ENCODE measurements at places on chromosomes 2 and 18.

GRCh38 chr2:216002101-216002678 is 11.2 kb downstream of the MREG start:
- ATAC-seq = no peak

GRCh38 chr2:38274286-38275276 is 102.5 kb downstream of the ATL2 start:
- ATAC-seq = no peak

- ATAC-seq = peak; percentile 95
These were observed 72.3 kb downstream of the BARD1 start for GRCh38 chr2:214737188-214737587.

- ATAC-seq = no peak
These were observed 60.3 kb upstream of the DNAJC10 start for GRCh38 chr2:182655750-182656149.

- no peak for ATAC-seq
These were observed 146.3 kb downstream of the TXNL1 start for GRCh38 chr18:56492136-56492535.

DNA sequence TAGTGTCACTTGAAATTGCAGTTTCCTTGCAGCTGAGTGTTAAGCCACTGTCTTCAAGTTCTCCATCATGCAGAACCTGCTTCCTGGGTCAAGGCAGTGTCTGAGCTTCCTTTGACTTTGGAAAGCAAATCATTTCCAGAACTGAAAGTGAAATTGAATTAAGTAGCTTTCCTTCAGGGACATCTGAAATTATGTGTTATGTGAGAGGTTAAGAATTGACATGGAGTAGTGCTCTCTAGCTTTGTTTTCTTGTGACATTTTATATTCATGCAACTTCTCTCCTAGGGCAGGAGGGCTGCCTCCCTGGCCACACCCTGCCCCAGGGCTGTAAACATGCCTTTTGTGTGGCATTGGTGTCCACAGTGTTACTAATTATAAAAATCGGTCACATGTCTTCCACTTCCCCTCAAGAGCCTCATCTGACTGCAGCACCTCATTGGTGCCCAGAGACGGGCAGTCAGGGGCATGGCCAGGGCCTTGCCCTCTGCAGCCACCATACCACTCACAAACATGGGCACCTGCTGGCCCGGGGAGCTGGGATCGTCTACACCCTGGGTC is 14.4 kb downstream of the RAB12 start:
- peak; percentile 59 for ATAC-seq

DNA sequence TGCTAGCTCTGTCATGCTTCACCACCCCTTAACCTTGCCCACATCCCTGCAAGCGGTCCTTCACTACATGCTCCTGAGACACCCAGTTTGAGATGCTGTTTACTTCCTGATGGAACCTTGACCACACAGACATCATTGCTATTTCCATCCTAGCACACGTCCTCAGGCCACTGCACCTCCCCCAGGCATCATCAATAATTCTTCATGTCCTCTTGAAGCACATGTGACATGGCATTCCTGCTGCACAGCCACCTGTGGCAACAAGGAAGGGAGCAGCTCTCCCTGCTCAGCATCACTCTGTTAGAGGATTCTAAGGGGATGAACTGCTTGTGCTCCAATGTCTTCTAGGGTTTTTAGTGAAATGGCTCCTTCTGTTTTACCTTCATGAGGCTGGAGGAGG is 26.1 kb upstream of the ST3GAL5 start:
- ATAC-seq = no peak

DNA sequence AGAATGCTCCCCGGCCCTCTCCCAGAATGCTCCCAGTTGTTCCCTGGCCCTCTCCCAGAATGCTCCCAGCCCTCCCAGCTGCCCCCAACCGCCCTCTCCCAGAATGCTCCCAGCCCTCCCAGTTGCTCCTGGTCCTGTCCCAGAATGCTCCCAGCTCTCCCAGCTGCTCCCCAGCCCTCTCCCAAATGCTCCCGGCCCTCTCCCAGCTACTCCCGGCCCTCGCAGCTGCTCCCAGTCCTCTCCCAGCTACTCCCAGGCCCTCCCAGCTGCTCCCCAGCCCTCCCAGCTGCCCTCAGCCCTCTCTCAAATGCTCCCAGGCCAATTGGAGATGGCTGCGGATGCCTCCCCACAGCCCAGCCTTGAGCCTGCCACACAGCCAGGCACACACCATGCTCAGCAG is 31.1 kb downstream of the BIN1 start:
- no peak for ATAC-seq

DNA sequence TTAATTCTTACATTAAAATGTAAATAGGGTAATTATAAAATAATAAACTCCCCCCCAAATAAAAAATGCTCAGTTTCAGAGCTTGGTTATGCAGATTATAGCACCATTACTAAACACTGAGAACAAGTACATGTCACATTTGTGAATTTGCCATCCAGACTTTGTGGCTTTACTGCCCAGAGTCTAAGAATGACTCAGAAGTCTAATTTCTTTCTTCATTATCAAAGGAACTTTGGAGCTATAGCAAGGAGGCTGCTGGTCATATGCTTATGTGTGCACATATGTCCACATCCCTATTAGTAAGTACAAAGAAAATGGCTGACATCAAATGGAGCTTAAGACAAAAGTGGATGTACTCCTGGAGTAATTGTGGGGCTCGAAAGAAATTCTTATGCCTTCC is 248.5 kb upstream of the SESTD1 start:
- ATAC-seq = no peak

DNA sequence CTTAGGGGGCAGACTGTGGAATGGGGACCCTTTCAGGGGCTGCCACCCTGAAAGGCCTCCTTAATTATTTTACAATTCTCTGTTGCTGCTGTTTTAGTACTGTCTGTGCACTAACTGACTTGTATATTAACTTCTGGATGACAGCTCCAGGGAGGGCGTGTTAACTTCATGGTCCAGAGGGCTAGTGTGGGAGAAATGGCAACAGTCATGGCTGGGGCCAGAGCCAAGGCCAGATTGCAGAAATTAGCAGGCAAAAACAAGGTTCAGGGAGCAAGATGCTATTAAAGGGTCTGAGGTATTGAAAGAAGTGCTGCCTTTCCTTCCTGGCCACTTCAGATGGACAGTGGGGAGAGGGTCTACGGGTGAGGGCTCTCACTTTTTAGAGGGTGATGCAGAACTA is 9.1 kb downstream of the WIPF1 start:
- no peak for ATAC-seq

DNA sequence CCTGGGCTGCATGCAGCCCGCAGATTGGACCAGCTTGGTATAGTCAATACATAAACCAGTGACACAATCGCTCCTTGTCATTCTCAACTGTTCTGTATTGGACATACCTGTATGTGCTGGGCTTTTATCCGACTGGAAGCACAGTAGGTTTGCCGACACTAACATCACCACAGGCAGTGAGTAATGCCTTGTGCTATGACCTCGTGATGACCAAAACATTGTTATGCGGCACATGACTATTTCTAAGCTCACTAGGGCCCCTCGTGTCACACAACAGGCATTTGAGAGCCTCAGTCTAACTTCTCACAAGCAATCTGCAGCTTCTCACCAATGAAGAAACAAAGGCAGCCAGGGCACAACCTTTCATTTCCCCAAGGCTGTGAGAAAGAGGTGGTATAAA is 320.8 kb downstream of the AFF3 start:
- no peak for ATAC-seq

DNA sequence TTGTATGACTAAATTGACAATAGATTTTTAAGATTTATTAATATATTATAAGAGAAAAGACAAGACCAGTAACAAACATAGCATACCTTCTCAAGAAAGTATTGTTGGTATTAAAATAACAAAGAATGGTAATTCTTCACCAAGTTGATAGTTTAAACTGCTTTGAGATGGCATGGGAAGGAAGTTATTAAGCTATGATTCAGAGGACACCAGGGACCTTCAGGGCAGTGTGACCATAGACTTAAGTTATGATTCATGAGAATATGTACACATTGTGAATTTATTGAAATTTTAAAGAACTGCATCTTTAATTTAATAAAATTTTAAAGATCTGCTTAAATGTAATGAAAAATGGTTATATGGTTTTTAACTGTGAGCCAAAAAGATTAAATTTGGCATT is 205.7 kb downstream of the DSEL start:
- ATAC-seq = no peak

- peak; percentile 81 for ATAC-seq
These were observed 129.0 kb downstream of the NCK2 start for GRCh38 chr2:105873721-105874120.

- no peak for ATAC-seq
These were observed 40.2 kb downstream of the MYOM1 start for GRCh38 chr18:3179430-3180089.

- ATAC-seq = no peak
These were observed 97.2 kb upstream of the TMEM18 start for GRCh38 chr2:774436-774835.

DNA sequence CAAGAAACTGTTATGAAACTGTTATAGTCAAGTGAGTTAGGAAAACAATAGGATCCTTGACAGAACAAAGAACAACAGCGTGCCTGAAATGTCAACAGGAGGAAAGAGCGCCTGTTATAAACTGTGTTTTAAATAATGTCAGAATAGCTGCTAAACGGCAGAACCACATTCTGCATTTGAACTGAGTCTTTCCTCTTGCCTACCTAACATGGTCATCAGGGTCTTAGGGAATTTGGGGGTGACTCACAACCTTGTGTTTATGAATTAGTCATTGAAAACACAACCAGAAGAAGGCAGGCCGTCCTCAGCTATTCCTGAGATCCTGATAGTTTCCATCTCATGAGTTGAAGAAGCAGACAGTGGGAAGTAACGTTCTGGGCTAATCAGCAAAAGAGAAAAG is 222.0 kb upstream of the FN1 start:
- ATAC-seq = no peak

- ATAC-seq = no peak
These were observed 1101.0 kb upstream of the FANCL start for GRCh38 chr2:59342166-59342565.

- no peak for ATAC-seq
These were observed 103.8 kb downstream of the HAUS1 start for GRCh38 chr18:46207985-46208384.

- ATAC-seq = peak; percentile 60
These were observed 56.0 kb downstream of the TEX44 start for GRCh38 chr2:231648579-231649174.

DNA sequence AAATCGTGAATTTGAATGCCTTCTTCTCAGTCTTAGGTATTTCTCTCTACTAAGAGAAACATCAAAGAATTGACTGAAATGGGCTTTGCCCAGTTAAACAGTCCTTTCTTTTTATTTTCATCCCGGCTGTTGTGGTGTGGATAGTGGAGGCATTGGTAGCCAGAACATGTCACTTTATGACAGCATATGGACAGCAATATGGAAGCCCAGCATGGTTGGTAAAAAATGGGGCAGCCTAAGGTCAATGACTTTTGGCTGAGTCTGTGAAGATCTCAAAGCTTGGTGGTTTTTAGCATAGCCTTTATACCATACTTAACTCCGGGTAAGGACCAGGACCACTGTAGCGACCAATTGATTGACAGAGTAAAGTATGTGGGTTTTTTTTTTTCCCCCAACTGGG is 3.2 kb downstream of the CERS6 start:
- no peak for ATAC-seq

DNA sequence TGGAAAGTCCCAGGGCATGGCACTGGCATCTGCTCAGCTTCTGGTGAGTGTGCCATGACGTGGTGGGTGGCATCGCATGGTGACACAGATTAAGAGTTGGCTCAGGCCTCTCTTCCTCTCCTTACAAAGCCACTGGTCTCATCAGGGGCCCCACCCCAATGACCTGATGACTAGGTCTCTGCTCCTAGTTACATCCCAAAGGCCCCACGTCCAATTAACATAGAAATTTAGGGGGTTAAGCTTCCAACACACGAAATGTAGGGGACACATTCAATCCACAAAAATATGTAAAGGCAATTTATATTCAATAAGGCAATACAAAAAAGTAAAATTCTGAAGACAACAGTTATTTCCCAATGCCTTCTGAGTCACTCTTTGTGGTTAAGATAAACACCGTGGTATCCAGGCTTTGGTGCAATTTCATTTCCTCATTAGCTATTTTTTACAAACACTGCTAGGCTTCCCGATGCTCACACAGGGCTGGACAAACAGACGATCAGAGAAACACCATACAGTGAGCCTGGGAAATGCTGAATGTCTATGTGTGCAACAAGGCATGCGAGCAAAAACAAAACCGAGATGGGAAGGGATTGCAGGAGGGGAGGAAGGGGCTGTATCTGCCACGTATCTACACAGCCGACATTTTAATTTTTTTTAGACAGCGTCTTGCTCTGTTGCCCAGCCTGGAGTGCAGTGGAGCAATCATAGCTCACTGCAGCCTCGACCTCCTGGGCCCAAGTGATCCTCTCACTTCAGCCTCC is 67.2 kb downstream of the MBP start:
- no peak for ATAC-seq

- peak; percentile 49 for ATAC-seq
These were observed 91.8 kb downstream of the MAP4K4 start for GRCh38 chr2:101788995-101789970.

- ATAC-seq = no peak
These were observed 96.8 kb downstream of the PRKCE start for GRCh38 chr2:45748239-45748638.

GRCh38 chr2:138956116-138956515 is 175.9 kb upstream of the NXPH2 start:
- no peak for ATAC-seq

DNA sequence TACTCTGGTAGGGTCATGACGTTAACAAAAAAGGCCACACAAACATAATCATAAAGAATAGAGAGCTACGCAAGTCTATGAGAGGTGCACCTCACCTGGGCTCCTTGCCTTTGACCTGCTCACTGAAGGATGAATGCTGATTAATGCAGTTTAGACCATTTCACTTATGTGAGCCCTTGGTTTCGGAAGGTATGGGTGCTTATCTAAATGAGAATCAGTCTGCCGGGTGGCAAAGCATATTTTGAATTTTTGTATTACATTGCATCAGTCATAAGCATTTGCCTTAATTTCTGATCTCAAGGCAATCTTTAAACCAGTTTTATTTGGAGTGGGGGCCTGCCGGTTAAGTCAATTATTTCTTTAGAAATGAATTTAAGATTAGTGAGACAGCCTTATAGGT is 42.8 kb downstream of the SLC9A4 start:
- no peak for ATAC-seq

DNA sequence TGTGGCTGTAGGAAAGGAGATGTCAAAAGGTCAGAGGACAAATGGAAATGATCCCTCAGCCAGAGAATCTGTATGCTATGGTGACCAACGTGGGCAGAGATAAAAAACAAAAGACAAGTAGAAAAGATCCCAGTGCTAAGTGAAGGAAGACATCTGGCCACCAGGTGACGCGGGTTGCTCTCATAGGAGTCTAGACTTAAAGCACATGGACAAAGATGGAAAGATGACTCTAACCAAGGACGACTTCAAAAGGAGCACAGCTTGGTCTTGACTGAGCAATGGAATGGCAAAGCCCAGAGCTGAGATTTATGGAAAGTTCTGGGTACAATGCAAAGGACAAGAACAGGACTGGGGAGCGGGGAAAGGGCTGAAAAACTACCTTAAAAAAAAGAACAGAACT is 96.8 kb downstream of the CLIP4 start:
- ATAC-seq = no peak

Data from activated CD4-positive, CD25-positive, alpha-beta regulatory T cell treated with anti-CD3 and anti-CD28 coated beads, Interleukin-2, amount 50 U/mL, for 24 hours (primary cell).